H9 (cell line): ENCODE measurements at places on chromosomes 4 and X. TPM values are rescaled to one million over a fixed set of nuclear protein-coding genes. Genes with fewer than 3 reads are reported as not detected.

- no peak for DNase-seq
- peaks cover 64% of the 10 kb centered on the region for H3K36me3 ChIP-seq
- no peak overlapping the region for H3K27ac ChIP-seq
- no peak overlapping the region for H3K4me3 ChIP-seq
Observed at GRCh38 chr4:94238160-94238559, 30.5 kb downstream of the SMARCAD1 start.

DNA sequence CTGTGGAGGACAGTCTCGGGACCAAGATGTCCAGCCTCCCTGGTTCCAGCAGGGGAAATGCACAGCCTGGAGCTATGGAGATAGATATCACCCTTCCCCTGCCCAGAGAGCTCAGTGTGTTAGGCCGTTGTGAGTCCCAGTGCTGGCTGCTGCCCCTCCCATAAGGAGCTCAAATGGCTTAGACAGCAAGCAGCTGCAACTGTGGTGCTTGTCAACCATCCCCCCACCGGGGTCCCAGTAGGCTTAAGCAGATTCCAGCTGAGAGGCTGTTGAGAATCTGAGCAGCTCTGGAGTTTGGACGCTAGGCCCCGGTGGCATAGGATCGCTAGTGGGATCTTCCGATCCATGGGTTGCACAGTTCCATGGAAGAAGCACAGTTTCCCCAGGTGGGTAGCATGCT, 181.8 kb upstream of the POF1B start:
- H3K4me1 ChIP-seq = no peaks in the 10 kb centered on the region
- DNase-seq = no peak

CAMK2D gene
- total RNA-seq = 8.3 and 9.0 TPM in 2 replicates

TXK gene
- 0.39 TPM in 1 of 2 replicates, not detected in the other for total RNA-seq

- peaks cover 4% of the 10 kb centered on the region; the same call in 1 of the 2 replicates for H3K36me3 ChIP-seq
- no peak for DNase-seq
- H3K4me3 ChIP-seq = no peak overlapping the region
- 0 out of 2 replicates have a peak, but pooled peaks cover 2% of the 10 kb centered on the region for H3K4me1 ChIP-seq
Observed at GRCh38 chr4:181971411-181971810, 271.8 kb upstream of the TENM3 start.

DNA sequence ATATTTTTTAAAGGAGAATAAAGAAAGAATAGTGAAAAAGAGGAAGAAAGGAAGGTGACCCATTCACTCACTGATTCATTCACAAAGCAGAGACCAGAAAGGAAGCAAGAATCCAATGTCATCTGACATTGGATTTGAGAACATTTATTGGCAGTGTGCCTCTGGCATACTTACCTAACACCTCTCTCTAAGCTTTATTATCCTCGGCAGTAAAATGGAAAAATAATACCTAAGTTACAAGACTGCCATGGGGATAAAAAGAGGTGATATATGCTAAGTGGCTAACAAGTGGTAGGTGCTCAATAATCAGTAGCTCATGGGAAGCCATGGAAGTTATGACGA, 41.6 kb upstream of the PPARGC1A start:
- no peaks in the 10 kb centered on the region for H3K27me3 ChIP-seq
- no peak overlapping the region for H3K4me3 ChIP-seq
- DNase-seq = no peak
- H3K4me1 ChIP-seq = peaks cover 22% of the 10 kb centered on the region
- no peak overlapping the region for H3K27ac ChIP-seq

ABLIM2 gene
- 0.90 and 1.0 TPM in 2 replicates for total RNA-seq

DNA sequence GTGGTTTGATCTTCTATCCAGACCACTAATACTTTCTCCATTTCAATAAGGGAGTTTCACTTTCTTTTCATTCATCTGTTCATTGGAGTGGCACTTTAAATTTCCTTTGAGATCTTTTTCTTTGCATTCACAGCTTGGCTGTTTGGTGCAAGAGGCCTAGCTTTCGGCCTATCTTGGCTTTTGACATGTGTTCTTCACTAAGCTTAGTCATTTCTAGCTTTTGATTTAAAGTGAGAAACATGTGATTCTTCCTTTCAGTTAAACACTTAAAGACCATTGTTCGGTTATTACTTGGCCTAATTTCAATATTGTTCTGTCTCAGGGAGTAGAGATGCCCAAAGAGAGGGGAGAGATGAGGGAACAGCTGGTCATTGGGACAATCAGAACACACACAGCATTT, 24.3 kb downstream of the CXCL13 start:
- H3K4me1 ChIP-seq = no peaks in the 10 kb centered on the region
- no peaks in the 10 kb centered on the region; the same call in 2 of the 3 replicates for H3K36me3 ChIP-seq
- no peaks in the 10 kb centered on the region for H3K27me3 ChIP-seq
